ENCODE measurements at places on chromosomes 2 and 18.

- DNase-seq = peak; percentile 0
Observed at GRCh38 chr18:66867653-66868052, 263.8 kb upstream of the CDH19 start.

- DNase-seq = no peak
Observed at GRCh38 chr2:188248513-188248912, 43.2 kb upstream of the GULP1 start.

DNA sequence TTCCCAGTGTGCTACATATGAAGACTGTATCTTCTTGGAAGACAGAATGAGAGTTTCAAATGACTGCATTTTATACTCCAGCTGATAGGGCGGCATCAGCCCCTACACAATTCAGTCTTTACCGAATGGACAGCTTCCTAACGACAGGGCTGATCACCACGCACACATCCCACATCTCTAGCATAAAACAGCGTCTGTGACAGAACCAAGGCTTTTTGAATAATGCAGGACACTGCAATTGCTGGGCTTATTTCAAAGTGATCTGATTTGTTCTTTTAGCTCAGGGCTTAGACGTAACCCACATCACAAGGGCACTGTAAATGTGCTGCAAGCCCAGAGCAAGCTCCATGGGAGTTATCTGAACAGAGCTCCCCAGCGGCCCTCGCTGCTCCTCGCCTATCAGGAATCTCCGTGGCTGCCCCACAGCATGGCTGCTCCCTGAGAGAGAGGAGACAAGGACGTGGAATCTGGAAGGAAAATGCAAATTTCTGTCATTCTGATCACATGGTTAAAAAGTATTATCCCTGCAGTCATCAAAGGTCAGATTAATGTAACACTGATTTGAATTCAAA lies 158.5 kb upstream of the ALKAL2 start:
- DNase-seq = no peak

DNA sequence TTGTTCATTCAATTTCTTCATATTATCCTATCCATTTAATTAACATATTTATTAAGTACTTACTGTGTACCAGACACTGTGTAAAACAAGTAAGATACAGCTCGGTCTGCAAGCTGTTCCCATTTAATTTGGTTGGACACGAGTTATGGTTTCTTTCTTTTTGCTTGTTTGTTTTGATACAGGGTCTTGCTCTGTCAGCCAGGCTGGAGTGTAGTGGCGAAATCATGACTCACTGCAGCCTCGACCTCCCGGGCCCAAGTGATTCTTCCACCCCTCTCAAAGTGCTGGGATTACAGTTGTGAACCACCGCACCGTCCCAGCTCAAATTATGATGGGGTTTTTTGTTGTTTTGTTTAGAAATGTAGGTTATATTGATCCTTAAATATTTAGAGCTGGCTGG lies 9.0 kb downstream of the CYBRD1 start:
- DNase-seq = peak; percentile 80

DNA sequence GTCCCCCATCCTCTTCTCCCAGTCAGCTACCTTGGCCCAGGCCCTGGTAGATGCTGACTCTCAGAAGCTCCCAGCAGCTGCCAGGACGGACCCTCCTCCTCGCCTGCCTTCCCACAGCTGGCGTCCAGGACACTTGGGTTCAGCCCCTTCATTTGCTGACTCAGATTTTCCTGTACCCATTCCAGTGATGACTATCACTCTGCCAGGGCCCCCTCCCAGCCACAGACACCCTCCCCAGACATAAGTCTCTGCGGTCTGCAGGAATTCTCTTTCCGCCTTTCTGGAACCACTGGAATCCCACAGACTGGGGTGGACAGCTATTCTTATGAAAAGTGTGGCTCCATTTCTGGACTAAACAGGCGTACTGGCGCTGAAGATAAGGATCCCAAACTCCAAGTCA lies 260.3 kb upstream of the EPAS1 start:
- DNase-seq = no peak

GRCh38 chr2:10135296-10136089 lies 13.0 kb downstream of the RRM2 start:
- peak; percentile 51 for DNase-seq

- no peak for DNase-seq
Observed at GRCh38 chr2:44836174-44836573, 105.3 kb upstream of the SIX3 start.

- DNase-seq = no peak
Observed at GRCh38 chr2:213740453-213740852, 456.2 kb downstream of the SPAG16 start.

DNA sequence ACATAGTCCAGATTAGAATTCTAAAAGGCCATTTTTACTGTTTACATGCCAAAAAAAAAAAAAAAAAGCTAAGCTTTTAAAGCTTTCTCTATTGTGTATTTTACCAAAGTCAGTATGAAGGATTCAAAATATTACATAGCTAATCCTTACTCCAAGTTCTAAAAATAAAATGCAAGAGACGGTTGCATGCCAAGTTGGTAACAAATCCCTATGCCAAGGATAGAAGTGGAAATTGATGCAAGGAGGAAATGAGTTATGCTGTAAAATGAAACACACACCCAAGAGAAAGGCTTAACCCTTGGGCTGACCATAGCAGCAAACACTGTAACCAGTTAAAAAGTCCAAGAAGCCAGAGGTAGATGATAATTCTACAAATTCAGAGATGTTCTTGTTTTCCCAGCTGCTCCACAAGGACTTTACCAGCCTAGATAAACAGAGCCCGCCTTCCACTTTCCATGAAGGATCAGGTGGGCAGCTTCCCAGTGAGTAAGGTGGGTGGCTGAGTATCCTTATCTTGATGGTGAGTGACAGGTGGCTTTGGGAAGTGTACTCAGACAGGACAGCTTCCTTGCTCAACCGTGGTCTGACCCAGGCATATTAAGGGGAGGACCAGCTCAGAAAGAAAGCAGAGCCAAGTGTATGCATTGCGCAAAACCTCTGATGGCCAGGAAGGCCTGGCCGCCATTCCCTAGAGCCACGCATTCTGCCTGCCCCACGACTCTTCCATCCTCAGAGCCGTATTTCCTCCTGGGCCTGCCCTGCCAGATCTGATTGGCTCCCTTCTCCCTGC lies 34.4 kb downstream of the ATP8B1 start:
- peak; percentile 85 for DNase-seq
